A549 treated with CpdA at 1 μM for 4 hours (cell line): ENCODE measurements at places on chromosomes 16 and 17. TPM values are rescaled to one million over a fixed set of nuclear protein-coding genes. Genes with fewer than 3 reads are reported as not detected.

CLEC19A gene
- total RNA-seq = 0.06 to 0.16 TPM (median 0.13 TPM) in 4 of 5 replicates, not detected in the other

TMEM100 gene
- total RNA-seq = not detected in 5 replicates

SPNS3 gene
- total RNA-seq = 0.05 TPM in 1 of 5 replicates, not detected in the others

CLEC18A gene
- 0.08 TPM in 2 of 5 replicates, not detected in the others for total RNA-seq

CLEC18B gene
- total RNA-seq = 0.25 to 0.54 TPM (median 0.37 TPM) in 4 of 5 replicates, not detected in the other
